ACHN (cell line): ENCODE measurements at places on chromosomes 11 and 22.
A peak's percentile ranks its signal among the peaks of the same experiment; 100 is the strongest.

DNA sequence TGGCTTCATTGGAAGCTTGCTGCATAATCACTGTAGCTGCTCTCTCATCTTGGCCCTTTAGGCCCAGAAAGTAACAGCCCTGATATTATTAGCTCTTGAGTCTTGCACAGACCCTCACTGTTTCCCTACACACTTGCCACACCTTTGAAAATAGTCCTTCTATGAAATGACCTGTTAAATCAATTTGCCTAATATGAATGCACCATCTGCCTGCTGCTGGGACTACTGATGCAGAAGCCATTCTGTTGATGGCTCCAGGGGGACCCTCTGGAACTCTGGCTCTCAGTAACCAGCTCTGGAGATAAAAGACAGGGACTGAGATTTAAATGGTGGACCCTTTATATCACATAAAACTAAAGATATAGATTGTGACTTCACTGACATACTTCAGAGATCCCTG lies 14.7 kb upstream of the AMPD3 start:
- no peak for DNase-seq

GRCh38 chr11:24585192-24585591 lies 88.3 kb downstream of the LUZP2 start:
- DNase-seq = peak; percentile 65

GRCh38 chr22:41028841-41029240 lies 63.6 kb upstream of the EP300 start:
- peak; percentile 50 for DNase-seq

GRCh38 chr22:35458547-35459422 lies 58.8 kb downstream of the MCM5 start:
- no peak for DNase-seq

- DNase-seq = peak; percentile 59
These were observed 49.1 kb upstream of the A4GALT start for GRCh38 chr22:42769574-42770447.

- DNase-seq = no peak
These were observed 974.7 kb upstream of the CCDC90B start for GRCh38 chr11:84260862-84261261.

DNA sequence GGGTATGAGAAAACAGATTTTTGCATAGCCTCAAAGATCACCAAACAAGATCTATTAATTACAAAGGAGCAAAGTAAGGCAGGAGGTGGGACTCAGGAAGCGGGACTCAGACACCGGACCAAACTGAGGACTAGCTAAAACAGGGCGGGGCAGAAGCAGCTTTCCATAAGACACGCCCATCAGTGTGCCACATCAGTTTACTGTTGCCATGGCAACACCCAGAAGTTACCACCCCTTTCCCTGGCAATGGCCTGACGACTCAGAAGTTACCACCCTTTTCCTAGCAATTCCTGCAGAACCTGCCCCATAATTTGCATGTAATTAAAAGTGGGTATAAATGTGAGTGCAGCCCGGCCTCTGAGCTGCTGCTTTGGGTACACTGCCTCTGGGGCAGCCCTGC lies 173.9 kb downstream of the SHANK2 start:
- DNase-seq = peak; percentile 23
